ENCODE measurements at places on chromosomes 5 and 9.

DNA sequence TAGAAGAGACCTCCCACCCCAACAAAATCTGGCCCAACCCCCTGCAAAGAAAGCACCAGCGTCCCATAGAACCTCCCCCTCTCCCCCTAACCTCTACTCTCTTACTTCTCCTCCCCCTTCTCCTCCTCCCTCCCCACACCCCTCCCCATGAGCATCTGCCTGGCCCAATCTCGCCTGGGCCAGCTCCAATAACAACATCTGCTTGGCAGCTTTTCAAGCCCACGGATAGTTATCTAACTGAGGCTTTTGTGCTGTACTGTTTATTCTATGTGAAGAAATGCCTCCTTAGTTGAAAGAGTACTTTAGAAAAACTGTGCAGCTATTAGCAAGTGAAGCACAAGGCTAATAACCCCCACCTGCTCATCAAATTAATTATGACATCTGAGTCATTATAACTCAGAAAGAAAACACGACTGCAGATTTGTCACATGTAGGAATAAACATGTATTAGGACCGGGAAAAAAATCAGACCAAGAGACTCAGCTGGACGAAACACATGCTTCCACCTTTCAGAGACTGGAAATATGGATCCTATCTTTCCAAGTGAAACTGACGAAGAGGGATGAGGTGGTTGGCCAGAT, 42.8 kb downstream of the NFIB start:
- no peak for DNase-seq

- DNase-seq: no peak
These were observed 94.0 kb downstream of the CAVIN4 start for GRCh38 chr9:100671898-100672297.

- DNase-seq: no peak
These were observed 49.5 kb downstream of the AMBP start for GRCh38 chr9:114028646-114029045.

- no peak for DNase-seq
These were observed 14.7 kb downstream of the CRB2 start for GRCh38 chr9:123370526-123371227.

GRCh38 chr5:121273833-121274433, 577.7 kb upstream of the FTMT start:
- DNase-seq: peak; percentile 2

GRCh38 chr5:163407034-163407655, 30.2 kb upstream of the CCNG1 start:
- DNase-seq: no peak

DNA sequence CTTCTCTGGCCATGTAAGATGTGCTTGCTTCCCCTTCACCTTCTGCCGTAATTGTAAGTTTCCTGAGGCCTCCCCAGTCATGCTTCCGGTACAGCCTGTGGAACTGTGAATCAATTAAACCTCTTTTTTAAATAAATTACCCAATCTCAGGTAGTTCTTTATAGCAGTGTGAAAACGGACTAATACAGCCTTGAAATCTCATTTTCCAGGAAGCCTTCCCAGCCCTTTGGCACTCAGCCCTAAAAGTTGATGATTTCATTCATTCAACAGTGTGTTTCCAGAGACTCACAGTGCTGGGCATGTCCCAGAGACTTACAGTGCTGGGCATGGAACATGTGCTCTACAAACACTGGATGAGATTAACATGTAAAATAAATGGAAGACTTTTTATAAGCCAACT, 135.8 kb downstream of the DCP2 start:
- DNase-seq: no peak

DNA sequence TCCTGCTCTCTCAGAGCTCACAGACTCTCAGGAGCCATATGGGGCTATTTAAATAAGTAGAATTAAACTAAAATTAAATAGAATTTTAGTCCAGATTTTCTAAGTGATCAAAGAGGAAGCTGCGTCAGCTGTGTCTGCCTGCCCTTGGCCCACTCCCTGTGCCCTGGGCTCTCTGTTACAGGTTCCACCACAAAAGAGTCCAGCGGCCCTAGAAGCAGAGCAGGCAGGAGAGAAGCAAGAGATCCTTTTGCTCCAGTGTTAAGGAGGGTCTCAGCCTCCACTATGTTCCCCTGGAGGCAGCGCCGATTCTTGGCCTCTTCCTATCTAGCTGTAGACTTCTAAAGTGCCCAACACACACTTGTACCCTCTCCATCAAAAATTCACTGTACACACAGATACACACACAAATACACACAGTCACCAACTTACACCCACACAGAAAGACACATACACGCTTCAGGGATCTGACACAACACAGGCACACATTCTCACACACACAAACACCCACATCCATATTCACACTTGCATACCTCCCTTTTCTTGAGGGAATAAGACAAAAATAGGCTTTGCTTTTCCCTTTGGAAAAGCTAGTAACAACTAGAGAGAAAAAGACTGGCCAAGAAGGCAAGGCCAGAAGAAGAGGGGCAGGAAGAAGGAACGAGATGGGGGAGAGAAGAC, 5.5 kb upstream of the TNIP1 start:
- DNase-seq: no peak

GRCh38 chr9:87957839-87958238, 16.5 kb downstream of the CDK20 start:
- DNase-seq: no peak
